ENCODE measurements at places on chromosomes 1 and 21.
A peak's percentile ranks its signal among the peaks of the same experiment; 100 is the strongest.

DNA sequence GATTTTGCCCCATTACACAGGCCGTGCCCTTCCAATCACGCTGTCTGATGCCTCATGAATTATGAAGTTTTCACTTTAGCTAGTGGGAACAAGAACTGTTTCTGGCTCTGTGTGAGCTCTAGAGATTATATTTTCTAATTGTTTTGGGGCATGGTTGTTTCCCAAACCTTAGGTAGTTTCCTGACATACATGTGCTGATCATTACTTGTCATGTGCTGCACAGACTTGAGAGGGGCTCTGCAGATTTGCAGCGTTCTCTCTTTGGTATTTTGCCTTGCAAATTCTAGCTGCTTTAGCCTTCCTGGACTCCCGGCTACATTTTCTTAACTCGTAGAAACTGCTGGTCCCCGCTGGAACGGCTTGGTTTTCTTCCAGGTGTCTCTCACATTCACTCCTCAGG lies 142.1 kb upstream of the IVNS1ABP start:
- no peak for DNase-seq

- DNase-seq = no peak
Observed at GRCh38 chr1:46682064-46682463, 10.4 kb downstream of the TEX38 start.

GRCh38 chr1:211478376-211478775 lies 13.6 kb downstream of the RD3 start:
- no peak for DNase-seq

DNA sequence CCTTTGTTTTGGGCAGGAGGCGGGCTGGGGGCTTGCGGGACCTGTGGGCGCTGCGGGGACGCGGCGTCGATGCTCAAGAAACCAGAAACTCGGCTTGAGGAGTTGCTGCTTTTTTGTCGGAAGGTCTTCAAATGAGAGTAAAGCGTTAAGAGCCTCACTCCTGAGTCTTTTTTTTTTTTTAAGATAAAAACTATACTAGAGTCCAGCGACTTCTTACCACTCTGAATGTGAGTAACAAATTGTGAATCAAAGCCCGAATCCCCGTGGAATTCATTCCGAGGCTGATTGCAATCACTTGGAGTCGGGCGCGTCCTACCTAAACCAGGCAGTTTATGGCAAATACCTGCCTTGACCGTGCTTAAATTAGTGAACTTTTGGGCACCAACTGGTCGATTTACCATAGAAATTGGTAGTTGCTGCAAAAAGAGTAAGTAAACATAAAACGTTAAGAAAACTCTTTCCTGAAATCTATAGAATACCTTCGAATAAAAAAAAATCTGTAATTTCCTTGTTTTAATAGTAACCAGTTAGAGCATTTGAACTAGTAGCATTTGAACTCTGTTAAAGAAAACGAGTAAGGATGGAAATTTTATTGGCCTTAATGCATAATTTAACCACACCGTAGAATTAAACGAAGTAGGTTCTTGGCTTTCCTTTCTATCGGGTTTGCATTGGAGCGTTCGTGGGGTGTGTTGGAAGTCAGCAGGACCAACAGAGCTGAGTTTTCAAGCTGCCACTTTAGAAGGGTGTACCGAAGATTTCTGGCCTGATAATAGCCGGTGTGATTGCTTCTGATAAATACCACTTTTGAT lies 769 bp downstream of the GPSM2 start:
- DNase-seq = peak; percentile 45

- DNase-seq = peak; percentile 77
Observed at GRCh38 chr1:193322211-193322610, 135.8 kb upstream of the B3GALT2 start.

DNA sequence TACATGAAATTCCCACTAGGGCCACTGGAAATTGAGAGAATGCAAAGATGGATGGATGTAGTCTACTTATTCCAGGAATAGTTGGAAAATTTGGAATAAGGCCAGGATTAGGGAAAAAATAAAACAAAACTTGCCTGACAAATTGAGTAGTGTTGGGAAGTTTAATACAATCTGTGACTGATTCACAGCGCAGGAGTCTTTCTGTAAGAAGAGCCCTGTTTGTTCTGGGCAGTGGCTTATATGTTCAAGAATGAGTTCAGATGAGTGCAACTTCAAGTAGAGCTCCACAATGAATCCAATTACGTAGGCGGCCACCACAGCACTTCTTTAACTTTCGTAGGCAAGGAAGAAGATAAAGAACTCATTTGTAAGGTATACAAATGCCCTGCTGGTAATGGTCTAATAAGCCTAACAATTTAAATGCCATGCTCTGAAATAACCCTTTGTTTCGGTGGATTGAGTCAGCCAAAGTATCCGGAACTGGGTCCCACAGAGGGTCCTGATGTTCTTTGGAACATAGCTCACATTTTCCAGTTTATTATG lies 47.1 kb upstream of the KCNE1 start:
- DNase-seq = peak; percentile 24
